ENCODE measurements at places on chromosomes 3 and 15.

GRCh38 chr15:63446255-63446654 is 58.1 kb upstream of the USP3 start:
- no peak for DNase-seq

GRCh38 chr3:25913179-25913578 is 123.3 kb downstream of the OXSM start:
- DNase-seq, result no peak

DNA sequence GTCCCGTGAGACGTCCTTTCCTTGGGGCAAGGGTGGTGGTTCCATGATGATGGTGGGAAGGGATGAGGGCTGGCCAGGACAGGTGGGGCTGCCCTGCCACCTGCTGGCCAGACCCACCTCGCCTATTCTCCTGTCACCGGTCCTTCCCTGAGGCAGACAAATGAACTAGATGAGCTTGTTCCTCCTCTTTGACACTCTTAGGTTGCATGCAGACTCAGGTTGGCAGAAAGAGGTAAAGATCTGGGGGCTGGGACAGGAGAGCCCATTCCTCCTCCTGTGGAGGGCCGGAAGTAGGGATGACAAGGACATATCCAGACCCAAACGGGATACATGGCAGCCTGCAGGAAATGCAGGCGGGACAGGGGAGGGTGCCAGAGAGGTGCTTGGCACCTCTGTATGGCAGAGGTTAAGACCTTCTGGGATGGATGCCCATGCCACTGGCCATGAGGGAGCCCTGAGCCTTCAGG is 38.6 kb downstream of the ACSBG1 start:
- peak; percentile 32 for DNase-seq

DNA sequence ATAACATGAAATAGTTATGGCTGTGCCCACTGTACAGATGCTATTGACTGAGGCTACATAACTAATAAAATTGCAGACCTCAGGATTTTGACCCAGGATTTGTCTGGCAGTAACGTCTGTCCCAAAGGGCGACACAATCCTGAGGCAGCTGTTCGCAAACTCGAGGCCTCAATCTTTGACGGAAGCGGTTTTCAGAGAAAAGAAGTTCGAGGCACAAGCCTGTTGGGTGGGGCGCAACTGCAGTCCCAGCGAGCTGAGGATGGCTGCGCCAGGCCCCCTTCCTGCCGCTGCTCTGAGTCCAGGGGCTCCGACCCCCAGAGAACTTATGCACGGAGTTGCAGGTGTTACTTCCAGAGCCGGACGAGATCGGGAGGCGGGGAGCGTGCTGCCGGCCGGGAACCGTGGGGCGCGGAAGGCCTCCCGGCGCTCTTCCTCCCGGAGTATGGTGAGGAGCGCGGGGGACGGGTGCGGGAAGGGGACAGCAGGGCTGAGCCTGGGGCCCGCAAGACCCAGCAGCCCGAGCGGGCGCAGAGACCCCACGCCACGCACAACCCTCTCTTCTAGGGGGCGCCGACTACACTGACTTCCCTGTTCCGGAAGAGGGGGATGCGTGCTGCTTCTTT is at the start of gene PARP15:
TSS of gene PARP15 (plus strand) at position 242 of the 623 bp plus-strand sequence. CDS start at position 260, 18 bp downstream.
- DNase-seq, result no peak

DNA sequence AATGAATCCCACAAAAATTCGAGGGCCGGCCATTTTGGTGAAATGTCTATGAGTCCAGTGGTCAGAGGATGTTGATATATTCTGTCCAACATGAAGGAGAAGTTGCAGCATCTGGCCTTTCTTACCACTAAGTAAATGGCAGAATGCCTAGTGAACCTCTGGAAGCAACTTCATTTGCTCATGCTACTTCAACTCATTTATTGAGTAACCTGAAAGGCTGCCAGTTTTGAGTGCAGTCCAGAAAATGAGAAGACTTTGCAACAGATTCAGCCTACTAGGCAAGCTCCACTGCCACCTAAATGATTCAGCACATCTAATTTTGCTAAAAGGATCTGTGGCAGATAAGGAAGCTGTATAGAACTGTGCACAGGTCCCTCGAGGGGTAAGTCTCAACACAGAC is 265.0 kb downstream of the OPA1 start:
- DNase-seq, result peak; percentile 85

DNA sequence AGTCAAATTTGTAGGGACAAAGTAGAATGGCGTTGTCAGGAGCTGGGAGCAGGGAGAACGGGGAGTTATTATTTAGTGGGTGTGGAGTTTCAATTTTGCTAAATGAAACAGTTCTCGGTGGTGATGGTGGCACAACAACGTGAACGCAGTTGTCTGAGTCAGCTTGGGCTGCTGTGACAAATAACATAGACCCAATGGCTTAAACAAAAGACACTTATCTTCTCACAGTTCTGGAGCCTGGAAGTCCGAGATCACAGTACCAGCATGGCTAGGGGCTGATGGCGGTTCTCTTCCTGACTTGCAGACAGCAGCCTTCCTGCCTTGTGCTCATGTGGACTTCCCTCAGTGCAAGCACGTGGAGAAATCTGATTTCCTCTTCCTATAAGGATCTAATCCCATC is 90.2 kb downstream of the CHSY1 start:
- no peak for DNase-seq

DNA sequence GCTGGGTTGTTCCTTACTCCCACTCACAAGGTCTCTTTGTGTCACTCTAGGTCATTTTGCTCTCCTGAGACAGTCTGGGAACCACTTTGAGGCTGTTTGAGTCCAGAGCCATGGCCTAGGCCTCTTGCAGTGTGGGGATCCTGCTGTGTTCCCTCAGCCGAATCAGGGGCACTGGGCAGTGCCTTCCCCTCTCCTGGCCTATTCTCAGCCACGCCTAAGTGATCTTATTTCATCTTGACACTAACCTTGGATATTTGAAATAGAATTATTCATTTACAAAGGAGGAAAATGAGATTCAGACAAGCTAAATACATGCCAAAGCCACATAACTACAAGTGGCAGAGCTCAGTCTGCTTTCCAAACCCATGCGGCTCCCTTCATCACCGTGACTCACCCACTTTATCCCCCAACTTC is 557.2 kb upstream of the TBL1XR1 start:
- DNase-seq, result no peak

- DNase-seq, result no peak
Observed at GRCh38 chr3:123791417-123791816, 92.7 kb downstream of the MYLK start.

- DNase-seq, result peak; percentile 11
Observed at GRCh38 chr3:68458581-68458980, 473.8 kb downstream of the TAFA4 start.

- peak; percentile 68 for DNase-seq
Observed at GRCh38 chr15:38217788-38218609, 34.6 kb upstream of the SPRED1 start.

GRCh38 chr3:50583897-50584296 is 14.6 kb downstream of the HEMK1 start:
- no peak for DNase-seq

All from umbilical cord (tissue), 2 donors.